ENCODE measurements at places on chromosomes 4 and X.

DNA sequence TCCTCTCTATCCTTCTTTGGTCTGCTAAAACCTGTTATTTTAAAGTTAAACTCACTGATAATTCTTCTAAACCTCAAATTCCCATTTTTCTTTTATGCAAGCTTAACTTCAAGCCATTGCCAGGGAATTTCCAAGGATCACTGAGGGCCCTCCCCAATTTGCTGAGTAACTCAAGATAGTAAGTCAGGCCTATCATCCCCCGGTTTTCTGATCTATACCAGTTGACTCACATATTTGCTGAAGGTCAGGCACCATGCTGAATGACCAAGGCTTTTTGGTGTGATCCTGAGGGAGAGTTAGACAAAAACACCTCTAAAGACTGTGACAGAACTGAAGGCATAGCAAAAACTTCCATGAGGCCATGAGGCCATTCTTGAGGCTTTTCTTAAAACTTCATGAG lies 1301.9 kb downstream of the PCDH7 start:
- no peak for DNase-seq

GRCh38 chrX:49176421-49177326 lies 5.0 kb downstream of the PLP2 start:
- no peak for DNase-seq

- no peak for DNase-seq
Measured at GRCh38 chr4:112954286-112954685, 95.2 kb upstream of the ANK2 start.

DNA sequence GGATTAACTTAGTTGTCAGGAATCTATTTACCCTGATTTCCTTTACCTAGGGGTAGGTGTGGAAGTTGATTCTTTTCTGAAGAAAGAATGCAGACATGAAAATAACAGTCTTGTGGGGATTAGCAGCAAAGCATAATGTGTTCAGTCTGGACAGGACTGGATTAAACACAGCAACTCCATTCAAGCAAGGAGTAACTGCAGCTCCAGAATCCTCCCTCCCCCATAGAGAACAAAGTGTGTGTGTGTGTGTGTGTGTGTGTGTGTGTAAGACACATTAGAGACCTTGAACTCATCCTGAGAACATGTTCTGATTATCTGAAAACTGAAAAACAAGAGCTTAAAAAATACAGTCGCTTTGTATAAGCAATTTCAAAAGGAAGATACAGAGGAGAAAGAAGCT lies 9.3 kb downstream of the C4orf54 start:
- no peak for DNase-seq

DNA sequence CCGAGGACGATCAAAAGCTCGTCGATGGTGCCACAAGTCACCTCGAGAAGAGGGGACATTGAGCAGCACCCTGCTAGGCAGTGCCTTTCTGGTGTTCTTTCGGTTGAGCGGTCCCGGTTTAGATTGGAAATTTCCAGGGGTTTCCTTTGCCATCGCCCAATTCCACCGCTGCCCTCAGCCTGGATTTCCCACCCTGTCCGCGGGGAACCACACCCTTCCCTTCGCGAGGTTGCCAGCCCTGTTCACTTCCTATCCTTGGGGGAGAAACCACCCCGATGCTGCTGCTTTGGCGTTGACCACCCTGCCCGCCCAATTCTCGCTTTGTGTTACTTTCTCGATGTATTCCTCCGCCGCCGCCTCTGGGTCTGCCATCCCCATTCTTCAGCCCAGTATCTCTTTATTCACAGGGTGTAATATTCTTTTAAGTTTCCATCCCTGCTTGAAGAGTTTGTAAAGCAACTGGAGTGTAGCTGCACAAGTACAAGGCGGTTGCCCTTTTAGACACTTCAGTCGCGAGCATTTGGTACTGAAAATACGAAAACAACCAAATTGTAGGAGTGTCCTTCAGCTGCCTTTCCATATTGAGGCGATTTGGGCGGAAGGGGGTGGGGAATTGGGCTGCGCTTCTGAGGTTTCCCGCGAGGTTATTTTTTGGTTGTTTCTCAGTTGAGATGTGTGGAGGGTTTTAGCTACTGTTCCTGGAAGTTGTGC lies 1.1 kb downstream of the OGT start:
- DNase-seq = no peak

DNA sequence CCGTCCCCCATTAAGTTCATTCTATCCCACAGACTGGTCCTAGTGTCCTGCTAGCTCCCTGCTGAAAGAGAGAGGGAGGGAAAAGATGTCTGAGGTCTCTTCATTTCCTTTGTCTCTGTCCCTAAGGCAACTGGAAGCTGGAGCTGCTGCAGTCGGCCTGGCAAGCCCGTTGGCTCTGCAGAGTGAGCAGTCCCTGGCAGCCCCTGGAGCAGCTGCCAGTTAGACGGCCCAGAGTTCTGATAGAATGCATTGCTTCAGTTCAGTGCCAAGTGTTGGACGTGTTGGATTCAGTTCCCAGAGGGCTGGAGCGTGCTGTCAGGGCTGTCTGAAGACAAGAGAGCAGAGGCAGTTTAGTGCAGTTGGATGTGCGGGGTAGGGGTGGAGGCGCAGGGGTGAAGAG lies 975 bp downstream of the KCNE5 start:
- DNase-seq = no peak

DNA sequence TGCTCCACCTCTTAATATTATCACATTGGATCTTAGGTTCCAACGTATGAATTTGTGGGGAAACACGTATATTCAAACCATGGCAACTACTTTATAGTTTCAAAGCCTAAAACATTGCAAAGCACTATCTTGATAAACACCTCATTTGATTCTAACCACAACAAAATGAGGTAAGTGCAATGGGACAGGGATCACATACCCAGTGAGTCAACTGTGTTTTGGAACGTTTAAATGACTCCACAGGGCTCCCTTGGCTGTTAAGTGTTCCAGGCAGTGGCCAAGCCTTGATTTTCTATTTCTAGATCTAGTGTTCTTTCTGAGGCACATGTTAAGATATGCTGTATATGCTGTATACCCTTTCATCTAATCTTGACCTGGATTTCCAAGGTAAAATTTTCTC lies 54.5 kb upstream of the C1QTNF7 start:
- no peak for DNase-seq

GRCh38 chrX:54820737-54821136 lies 13.2 kb downstream of the MAGED2 start:
- DNase-seq = no peak

DNA sequence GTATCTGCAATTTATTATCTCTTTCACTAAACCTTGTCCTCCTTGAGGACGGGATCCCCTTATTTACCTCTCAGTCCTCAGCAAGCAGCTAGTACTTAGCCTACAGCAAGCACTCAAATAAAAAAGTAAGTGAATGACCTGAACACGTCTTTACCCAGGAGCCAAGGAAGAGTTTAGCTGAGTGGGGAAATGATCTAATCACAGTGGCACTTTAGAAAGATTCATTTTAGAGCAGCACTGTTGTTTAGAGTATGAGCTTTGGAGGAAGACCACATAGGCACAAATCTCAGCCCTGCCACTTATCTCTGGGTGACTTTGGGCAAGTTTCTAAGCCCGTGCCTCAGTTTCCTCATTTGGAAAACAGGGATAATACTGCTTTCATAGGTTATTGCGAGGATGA lies 2.7 kb downstream of the FAM120C start:
- no peak for DNase-seq

DNA sequence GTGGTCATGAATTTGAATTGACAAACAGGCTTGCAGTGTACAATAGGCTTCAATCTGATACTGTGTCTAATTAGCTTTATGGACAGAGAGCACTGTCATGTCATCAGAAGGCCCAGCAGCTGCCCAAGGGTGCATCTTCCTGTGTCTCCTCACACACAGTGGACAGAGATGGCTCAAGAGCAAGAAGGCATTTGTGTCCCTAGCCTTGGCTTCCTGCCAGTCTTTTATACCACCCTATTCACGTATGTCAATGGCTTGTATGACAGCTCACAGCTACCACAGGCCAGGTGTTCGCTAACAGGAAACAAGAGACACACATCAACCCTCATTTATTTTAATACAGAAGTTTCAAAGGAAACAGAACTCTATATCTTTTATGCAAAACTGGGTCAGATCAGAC lies 874.0 kb upstream of the AGA start:
- DNase-seq = no peak

DNA sequence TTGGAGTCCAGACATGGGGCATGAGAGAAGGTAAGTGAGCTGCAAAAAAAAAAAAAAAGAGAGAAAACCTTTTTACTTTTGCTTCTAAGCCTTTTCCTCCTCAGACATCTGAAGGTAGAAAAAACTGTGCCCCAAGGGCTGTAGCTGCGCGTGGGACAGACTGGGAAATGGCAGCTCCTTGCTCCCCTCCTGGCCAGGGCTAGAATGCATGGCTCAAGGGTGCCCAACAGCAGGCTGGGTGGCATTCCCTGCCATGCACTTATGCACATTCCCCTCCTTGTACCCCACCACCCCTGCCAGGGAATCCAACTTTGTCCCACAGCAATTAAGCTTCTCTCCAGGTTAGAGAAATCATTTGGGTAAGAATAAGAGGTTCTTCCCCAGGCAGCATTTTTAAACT lies 421.2 kb downstream of the TRAM1L1 start:
- DNase-seq = no peak

DNA sequence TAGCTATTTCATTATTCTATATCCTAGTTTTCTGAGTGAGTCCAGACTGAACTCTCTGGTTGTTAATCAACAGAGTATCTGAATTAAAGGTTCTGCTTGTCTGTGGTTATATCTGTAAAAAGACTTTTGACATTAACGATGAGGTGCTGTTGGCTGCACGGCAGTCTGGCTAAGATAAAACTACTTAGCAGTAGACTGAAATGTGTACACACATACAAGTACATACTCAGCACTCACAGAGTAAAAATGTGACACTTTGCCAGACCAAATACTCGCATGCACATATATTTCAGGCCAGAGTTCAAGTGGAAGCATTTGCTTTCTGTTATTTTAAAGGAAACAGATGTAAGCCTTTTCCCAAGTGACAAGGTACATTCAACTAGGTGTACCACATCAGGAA lies 80.5 kb downstream of the PRDM5 start:
- DNase-seq = peak; percentile 31

DNA sequence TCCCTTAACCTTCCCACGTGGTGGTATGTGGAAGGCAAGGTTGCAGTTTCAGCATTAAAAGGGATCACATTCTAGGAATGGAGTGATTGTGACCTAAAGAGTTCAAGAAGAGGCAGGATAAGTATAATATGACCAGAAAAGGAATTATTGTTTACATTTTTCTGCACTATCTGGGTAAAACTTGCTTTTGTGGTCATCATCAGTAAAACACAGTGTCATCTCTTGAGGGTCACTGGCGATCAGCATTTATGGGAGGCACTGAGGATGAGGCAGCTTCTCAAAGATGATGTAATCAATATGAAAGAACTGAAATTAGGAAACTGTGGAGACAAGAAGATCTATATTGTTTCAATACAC lies 88.7 kb downstream of the CFAP299 start:
- DNase-seq = no peak

- DNase-seq = no peak
Measured at GRCh38 chr4:153159016-153159415, 45.2 kb upstream of the TRIM2 start.

DNA sequence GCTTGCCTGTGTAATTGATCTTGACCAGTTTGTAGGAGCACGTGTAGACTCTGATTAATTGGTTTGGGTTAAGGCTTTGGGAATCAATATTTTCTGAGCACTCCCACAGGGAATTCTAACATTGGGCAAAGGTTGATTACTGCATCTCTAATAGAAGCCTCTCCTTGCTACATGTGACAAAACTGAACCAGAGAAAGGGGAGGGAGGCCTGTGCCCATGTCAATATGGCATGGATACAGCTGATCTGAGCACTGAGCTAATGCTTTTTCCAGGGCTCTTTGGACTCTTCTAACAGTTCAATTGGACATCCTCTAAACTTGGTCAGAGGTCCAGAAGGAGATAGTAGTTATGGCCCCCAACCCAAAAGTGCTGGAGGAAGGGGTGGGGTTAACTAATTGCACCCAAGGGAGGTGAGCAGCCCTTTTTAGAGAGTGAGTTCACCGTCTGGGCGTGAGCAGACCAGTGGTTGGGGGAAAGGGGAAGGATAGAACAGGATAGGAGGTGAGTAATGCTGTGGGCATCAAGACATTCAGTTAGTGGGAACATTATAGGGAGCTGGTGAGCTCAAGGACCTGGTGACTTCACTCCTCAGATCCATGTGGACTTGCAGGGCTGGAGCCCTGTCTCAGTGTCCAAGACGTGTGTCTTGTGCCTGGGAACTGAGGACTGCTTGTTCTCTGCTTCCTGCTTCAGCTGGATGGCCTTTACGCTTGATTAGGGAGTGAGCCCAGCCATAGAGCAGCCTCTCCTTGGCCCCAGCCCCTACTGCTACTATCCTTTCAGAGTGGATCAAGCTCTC lies 22.8 kb downstream of the MSN start:
- DNase-seq = no peak

GRCh38 chrX:153924149-153924861 lies 1.8 kb downstream of the ARHGAP4 start:
- DNase-seq = no peak

DNA sequence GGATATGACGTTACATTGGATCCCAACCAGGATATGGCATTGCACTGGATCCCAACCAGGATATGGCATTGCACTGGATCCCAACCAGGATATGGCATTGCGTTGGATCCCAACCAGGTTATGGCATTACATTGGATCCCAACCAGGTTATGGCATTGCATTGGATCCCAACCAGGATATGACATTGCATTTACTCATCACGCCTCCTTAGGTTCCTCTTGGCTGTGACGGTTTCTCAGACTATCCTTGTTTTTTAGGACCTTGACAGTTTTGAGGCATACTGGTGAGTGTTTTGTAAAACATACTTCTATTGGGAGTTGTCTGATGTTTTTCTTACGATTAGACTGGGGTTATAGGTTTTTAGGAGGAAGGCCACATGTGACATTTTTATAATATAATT lies 5.4 kb upstream of the ACSL1 start:
- DNase-seq = no peak

DNA sequence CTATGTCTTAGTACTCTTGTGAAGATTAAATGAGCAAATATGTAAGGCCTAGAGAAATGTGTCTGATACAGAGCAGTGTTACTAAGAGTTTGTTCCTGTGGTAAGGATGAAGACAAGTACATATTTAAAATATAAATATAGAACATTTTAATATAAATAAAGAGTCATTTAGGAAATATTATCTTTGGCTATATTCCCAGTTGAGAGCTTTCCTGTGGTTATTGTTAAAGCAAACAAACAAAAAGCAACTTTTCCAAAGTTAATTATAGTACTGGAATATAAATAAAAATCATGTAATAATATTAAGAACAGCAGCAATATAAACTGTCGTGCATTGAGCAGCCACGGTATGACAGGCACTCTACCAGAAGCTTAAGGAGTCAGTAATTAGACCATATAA lies 472.5 kb downstream of the INPP4B start:
- DNase-seq = no peak

GRCh38 chr4:25638806-25639205 lies 16.8 kb upstream of the SLC34A2 start:
- no peak for DNase-seq

DNA sequence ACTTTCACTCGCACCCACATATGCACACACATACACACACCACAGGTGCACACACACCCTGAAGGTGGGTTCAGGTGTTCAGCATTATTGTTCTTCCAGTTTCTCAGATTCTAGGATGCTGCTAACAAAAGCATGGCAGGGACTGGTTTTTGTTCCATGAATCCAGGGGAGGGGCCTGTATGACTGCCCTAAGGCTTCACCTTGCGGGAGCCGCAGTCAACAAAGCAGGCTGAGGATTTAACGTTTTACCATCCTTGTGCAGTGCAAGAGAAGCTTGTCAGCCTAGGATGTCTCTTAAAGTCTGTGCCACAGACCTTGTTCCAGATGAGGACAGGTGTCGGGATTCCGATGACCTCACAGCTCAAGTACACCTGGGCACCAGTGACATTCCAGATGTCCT lies 61.8 kb downstream of the POLR2B start:
- DNase-seq = no peak

Data from forelimb muscle (tissue), 1 donor.